ENCODE measurements at places on chromosomes 6 and 20.

- DNase-seq, result no peak
Observed at GRCh38 chr6:112833581-112834131, 486.5 kb downstream of the RFPL4B start.

DNA sequence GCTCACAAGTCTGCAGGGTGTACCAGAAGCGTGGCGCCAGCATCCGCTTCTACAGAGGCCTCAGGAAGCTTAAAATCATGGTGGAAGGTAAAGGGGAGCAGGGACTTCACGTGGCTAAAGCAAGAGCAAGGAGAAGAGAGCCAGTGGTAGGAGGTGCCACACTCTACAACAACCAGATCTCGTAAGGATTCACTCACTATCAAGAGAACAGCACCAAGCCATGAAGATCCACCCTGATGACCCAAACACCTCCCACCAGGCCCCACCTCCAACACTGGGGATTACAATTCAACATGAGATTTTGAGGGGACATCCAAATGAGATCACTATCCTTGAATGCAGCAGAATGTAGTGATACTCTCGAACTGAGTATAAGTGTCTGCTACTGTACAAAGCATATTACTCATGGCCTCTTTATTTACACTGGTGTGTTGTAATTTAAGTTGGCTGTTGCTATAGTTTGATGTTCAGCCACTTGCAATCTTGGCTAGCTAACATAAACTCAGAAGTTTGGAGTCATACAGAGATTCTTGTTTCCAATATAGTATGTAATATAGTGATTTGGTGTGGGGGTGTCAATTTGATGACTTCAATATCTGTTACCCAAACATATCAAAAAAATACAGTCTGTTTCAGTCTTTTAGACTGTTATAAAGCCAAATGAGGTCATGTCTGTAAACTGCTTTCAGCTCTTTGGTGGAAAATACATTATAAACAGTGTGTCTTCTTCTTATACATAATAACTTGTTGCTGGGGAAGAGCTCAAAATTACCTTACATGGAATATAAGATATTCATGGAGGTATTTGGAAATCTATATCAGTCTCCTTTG is 39.4 kb upstream of the MYLIP start:
- no peak for DNase-seq

- no peak for DNase-seq
Observed at GRCh38 chr20:57051096-57051495, 215.3 kb downstream of the BMP7 start.

- no peak for DNase-seq
Observed at GRCh38 chr6:85585741-85586140, 7.9 kb downstream of the SNX14 start.

GRCh38 chr20:43959079-43959919 is 44.6 kb downstream of the TOX2 start:
- no peak for DNase-seq

GRCh38 chr20:54251096-54251495 is 43.2 kb downstream of the PFDN4 start:
- no peak for DNase-seq

GRCh38 chr6:5997420-5997987 is 9.2 kb downstream of the NRN1 start:
- peak; percentile 21 for DNase-seq

GRCh38 chr6:170185175-170185978 is 105.5 kb downstream of the DLL1 start:
- no peak for DNase-seq

GRCh38 chr6:25056130-25056529 is 120.4 kb upstream of the RIPOR2 start:
- no peak for DNase-seq

DNA sequence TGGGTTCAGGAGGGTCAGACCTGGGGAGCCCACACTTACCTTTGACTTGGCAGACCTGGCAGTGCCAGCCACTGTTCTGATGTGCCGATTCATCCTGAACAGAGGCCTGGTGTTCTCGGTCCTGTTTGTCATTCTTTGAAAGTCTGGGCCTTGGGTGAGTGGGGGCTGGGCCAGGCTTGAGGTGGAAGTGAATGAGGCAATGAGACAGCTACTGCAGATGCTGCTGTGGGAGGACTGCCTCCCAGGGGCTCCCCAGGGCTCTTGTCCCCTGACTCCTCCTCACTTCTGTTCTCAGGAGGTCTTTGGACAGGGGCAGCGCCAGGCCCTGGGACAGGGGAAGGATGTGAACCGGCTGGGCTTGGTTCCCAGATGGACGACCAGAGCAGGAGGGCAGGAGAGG is 5.6 kb upstream of the TREML4 start:
- DNase-seq, result no peak

DNA sequence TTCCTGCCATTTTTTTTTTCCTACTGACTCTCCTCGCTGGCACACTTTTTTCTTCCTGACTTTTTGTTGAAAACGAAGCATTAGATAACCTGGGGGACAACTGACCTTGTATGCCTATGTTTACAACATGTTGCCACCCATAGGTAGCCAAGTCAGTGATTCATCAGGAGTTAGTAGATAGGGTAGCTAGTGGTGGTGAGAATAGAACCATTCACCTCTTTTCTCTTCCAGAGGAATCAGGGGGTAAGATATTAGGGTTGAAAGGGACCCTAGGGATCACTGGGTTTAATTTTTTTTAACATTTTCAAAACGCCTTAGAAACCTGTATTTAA is 427.9 kb upstream of the FLRT3 start:
- no peak for DNase-seq

DNA sequence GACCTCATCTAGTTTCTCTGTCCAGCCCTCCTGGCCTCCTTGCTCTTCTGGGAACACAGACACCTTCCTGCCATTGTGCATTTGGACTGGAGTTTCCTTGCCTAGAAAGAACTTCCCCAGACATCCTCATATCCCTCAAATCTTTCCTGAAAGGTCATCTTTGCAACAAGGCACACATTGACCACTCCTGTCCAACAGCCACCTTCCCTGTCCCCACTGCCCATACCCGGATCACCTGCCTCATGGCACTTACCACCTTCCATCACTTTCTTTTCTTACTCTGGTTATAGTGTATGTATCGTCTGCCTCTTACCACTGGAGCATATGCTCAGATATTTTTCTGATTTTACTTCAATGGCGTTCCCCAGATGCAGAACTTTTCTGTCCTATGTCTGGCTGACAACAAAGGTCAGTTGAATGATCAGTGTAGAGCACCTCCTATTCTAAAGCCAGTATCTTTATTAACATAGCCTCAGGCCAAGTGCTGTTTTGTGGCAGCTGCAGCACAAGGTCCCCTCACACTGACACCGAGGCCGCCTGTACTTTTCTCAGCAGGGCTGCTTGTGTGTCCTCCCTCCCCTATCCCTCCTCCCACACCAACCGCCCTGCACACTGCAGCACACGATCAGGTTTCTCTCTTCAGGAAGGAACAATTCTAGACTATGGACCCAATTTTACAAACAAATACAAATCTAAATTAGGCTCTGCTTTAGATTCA is 4.1 kb downstream of the HLA-C start:
- no peak for DNase-seq

- DNase-seq, result no peak
Observed at GRCh38 chr6:90222724-90223198, 73.9 kb downstream of the BACH2 start.

DNA sequence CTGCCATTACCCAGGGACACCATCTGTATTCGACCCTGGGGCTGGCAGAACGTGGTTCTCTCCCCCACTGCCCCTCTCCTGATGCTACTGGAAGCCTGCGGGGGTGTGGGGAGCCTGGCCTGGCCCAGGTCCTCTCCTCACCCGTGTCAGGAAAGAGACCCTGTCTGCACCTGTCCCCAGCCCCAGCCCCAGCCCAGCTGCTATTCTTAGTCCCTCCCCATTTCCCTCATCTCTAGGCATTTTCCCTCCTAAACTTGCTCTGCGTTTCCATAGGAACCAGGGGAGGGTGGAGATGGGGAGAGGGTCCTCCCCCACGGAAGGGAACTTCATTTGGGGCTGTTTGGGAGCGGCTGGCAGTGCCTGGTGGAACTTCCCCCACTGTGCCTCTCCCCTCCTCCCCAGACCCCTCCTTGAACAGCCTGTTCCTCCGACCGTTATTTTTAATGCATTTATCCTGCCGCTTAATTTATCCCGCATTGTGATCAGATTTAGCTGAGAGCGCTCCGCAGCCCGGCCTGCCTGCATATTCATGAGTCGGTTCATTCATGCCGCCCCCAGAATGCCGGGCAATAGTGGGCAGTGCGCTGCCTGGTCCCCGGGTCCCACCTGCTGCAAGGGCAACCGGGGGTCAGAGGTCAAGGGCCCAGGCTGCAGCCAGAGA is 31.8 kb upstream of the DLGAP4 start:
- DNase-seq, result no peak

DNA sequence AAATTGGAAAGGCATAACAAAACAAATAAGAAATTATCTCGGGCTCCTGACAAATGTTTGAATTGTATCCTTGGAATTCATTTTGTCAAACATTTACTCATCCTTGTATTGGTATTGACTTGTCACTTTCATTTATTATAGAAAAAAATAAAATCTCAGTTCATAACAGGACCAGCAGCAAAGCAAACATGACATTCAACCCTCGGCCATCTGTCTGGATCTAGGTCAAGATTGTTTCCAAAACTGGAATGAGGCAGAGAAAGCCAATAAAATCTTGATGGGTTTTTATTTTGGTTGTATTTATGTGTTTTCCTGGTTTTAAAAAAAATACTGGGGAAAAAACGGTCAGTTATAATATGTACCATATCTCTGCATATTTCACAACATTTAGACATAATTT is 42.9 kb upstream of the FABP7 start:
- DNase-seq, result no peak

DNA sequence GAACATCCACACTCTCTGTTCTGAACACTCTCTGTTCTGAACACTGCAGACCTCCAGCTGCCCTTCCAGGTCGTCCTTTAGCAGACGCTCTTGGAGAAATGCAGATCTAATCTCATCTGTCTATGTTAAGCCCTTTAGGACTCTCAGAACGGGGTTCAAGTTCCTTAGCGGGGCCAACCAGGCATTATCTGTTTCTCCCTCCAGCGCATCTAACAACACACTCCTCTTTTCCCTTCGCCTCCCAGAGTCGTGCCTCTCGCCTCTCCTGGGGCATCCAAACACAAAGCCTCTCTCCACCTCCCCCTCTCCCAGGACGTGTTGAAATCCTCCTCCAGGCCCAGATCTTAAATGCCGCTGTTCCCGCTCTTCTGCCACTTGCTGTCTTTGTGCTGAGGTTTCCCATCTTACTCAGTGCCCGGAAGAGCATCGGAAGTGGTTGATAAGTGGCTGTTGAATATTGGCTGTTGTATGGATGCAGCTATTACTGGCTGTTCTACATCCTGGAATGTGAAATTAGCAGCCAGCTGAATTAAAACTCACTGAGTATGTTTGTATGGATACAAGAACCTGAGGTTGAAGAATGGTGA is 108.4 kb upstream of the GGTLC1 start:
- DNase-seq, result no peak

DNA sequence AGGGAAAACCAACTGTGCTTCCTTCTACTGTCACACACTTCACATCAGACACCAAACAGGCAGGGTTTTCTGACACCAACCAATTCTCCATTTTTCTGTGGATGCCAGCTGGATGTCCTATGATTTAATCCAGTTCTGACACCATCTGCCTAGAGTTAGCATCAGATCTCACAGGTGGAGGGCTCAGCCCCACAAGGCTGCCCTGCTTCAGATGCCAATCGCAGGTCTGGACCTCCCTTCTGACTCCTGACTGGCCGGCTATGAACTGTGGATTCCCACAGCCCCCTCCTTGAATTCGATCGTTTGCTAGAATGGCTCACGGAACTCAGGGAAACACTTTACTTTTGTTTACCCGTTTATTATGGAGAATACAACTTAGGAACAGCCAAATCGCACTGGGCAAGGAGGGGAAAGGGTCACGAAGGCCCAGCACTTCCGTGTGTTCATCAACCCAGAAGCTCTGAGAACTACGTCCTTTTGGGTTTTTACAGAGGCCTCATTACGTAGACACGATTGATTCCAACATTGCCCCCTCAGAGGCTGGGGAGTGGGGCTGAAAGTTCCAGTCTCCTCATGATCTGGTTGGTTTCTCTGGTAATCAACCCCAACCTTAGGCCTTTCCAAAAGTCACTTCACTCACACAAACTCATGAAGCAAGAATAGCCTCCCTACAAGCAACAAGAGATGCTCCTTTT is 25.4 kb upstream of the MAS1 start:
- DNase-seq, result no peak

GRCh38 chr6:142942805-142943227 is 2.2 kb downstream of the HIVEP2 start:
- DNase-seq, result no peak

GRCh38 chr6:156916130-156916801 is 139.1 kb downstream of the ARID1B start:
- no peak for DNase-seq

DNA sequence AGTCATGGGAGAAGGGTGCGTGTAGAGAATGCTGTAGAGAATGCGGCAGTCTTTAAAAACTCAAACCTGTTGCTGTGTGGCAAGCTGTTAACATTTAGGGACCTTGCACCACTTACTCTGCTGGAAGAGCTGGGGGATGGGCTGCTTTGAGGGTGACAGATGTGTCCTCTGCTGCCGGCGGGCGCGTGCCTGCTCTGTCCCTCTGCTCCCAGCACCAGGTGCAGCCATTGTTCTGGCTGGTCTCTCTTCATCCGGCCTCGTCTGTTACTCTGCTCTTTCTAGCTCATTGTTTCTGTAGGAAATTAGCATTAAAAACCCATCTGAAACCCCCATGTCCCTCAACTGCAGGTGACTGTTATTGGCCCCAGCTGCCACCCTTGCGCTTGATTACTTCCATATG is 78.5 kb downstream of the CBFA2T2 start:
- no peak for DNase-seq

DNA sequence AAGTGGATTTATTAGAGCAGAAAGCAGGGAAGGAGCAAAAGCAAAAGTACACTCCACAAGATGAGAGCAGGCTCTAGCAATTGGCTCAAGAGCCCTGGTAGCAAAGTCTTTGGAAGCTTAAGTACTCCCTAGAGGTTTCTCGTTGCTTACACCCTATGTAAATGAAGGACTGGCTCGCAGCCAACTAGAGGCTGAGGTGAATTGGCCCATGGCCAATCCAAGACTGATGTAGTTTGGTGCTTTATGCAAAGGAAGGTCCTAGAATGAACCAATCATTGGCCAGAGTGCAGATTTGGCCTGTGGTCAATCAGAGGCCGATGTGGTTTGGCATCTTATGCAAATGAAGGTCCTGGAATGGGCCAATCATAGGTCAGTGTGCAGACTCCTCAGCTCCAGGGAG is 191.3 kb upstream of the ARID1B start:
- no peak for DNase-seq

DNA sequence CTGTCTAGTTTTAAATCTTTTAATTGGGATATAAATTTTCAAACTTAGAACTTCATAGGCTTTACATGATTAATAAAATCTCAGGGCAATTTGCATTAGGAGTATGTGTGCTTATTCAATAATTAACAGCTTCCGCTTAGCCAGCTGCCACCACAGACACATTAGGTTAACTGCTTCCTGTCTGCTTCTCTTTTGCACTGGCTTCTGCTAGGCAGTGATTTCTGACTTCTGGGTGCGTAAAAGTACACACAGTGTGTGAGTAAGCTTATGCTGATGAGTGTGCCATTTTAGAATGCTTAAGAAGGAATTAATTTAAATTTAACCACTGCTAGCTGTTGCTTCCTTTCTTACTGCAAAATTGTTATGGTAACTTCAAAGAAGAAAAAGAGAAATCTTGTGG is 73.9 kb downstream of the F13A1 start:
- no peak for DNase-seq

Data from stimulated activated naive CD8-positive, alpha-beta T cell treated with anti-CD3 and anti-CD28 coated beads, Interleukin-15, Interleukin-2, amounts not matched to agents 100 U/mL and 50 U/mL, for 24 hours (primary cell).